ENCODE measurements at places on chromosomes 7 and 10.
A peak's percentile ranks its signal among the peaks of the same experiment; 100 is the strongest.

DNA sequence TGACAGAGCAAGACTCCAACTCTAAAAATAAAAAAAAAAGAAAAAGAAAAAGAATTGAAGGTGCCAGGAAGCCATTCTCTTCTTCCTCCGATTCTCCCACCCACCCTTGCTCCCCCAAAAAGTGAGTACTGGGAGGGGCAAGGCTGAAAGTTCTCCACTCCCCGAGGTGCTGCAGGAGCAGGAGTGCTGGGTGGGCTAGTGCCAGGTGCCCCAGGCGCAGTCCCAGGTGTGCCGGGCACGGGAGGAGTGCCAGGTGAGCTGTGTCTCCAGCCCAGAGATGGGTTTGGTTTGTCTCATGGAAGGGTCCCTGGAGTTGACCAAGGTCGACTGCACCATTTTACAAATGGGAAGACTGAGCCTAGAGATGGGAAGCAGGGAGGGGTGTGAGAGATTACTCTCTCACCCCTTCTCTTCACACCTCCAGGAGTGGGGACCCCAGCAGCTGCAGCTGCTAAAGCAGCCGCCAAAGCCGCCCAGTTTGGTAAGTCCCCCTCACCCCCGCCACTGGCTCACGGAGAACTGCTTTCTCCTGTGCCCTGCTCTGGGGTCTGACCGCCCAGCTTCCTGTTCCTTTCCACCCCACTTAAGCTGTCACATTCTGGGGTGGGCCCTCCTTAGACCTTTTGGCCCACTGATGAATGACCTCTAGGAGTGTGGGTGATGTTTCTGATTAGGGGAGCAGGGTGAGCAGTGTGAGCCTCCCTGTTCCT is 26.2 kb upstream of the LIMK1 start:
- DNase-seq, result no peak

DNA sequence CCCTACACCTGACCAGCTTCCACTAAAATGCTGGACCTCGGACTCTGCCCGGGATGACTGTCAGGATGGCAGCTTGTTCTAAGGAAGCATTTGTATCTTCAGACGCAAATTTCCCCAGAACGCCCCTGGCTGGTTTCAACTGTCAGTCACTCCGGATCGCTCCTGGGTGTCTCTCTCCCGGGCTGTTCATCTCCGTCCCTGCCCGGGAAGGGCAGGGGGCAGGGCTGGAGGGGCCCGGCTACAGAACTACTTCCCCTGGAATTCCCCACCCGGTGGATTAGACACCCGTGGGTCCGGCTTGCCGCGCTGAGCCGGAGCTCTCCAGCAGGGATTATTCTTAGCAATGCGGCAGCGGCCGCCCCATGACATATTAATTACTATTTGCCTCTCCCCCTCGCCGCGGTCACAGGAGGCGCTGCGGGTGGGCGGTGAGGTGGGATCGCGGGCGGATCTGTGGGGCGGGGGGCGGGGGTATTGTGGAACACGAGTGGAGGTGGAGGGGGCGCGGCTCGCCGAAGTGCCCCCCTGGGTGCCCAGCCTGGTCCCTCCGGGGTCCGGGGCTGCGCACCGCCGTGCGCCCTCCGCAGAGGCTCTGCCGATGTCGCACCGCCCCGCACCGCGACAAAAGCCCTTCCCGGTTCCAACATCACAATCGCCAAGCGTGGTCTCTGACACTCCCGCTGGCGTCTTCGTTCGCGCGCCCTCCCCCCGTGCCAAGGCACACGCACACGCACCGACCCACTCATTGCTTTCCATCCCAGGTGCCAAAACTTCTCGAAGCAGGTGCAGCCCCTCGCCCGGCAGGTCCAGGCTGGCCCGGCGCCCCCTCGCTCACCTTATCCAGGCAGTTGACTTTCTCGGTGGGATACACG is 276.1 kb upstream of the NEBL start:
- DNase-seq, result no peak

DNA sequence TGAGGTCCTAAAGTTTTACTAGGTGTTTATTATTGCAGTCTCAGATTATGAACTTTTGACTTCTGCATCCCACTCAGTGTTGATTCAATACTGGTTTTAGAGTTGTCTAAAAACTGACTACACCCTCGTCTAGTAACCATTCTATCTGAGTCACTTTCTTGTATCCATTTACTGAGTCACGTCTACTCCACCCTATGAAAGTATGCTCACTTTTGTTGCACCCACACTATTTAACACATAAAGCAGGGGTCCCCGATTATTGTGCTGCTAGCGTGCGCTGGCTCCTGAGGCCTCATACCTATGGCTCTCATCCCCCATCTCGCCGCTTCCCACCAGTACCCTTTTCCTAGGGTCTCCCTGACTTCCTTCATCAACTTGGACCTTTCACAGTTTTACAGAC is 2.0 kb downstream of the SAMD9 start:
- no peak for DNase-seq

DNA sequence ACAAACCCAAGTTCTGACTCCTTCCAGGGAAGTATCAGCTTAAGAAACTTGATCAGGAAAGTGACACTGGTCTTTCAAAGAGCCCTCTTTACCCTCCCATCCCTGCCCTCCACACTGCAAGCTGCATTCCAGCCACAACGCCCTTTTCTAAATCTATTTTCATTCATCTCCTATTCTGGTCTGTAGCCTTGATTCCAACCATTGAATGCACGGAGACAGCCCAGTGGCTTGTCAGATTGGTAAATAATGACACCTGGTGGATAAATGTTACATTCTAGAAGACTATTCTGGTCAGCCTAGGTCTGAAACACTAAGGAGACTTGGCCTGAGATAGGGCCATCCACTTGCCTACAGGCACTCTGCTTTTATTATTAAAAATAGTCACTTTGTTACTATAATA is 20.9 kb downstream of the MORN4 start:
- DNase-seq, result no peak

GRCh38 chr10:85612833-85613232 is 753.8 kb downstream of the GRID1 start:
- DNase-seq, result peak; percentile 82

DNA sequence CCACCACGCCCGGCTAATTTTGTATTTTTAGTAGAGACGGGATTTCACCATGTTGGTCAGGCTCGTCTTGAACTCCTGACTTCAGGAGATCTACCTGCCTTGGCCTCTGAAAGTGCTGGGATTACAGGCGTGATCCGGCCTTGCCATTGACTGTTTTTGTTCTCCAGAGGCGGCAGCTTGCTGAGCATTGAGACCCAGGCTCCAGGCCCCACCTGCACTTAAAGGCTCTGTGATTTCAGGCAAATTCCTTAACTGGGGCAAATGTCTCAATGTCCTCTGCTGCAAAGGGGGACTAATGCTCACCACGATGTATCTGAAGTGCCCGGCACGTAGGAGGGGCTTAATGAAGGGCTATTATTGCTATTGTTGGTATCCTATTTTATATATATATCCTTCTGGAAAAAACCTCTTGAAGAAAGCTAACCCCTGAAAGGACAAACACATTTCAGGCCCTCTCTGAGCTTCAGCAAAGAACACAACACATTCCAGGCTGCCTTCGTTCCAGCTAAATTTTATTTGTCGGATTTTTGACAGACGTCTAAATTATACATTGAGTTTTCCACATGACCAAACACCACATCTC is 29.0 kb downstream of the TRIM8 start:
- DNase-seq, result no peak
